ENCODE measurements at places on chromosomes 16 and 17. TPM values are rescaled to one million over a fixed set of nuclear protein-coding genes. Genes with fewer than 3 reads are reported as not detected.

RNF112 gene
- 6.9 TPM for total RNA-seq

PROCA1 gene
- total RNA-seq: 2.1 TPM

KPNA2 gene
- total RNA-seq: 20.2 TPM

LGALS9B gene
- total RNA-seq: not detected

GRCh38 chr16:29816694-29817441 is 916 bp downstream of the PAGR1 start:
- peak; percentile 67 for DNase-seq

DNA sequence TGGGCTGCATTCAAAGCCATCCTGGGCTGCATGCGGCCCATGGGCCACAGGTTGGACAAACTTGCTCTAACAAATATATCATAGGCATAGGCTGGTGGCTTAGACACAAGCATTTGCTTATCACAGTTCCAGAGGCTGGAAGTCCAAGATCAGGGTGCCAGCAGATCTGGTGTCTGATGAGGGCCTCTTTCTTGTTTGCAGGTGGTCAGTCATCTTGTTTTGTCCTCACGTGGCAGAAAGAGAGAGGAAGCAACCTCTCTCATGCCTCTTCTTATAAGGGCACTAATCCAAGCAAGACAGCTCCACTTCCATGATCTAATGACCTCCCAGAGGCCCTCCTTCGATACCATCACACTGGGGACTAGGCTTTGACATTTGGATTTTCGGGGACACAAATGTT is 238.7 kb upstream of the TNRC6C start:
- DNase-seq: no peak

GRCh38 chr17:39405436-39405835 is 4.0 kb upstream of the FBXL20 start:
- DNase-seq: no peak

GRCh38 chr16:70258946-70259345 is 7.2 kb upstream of the EXOSC6 start:
- no peak for DNase-seq

DNA sequence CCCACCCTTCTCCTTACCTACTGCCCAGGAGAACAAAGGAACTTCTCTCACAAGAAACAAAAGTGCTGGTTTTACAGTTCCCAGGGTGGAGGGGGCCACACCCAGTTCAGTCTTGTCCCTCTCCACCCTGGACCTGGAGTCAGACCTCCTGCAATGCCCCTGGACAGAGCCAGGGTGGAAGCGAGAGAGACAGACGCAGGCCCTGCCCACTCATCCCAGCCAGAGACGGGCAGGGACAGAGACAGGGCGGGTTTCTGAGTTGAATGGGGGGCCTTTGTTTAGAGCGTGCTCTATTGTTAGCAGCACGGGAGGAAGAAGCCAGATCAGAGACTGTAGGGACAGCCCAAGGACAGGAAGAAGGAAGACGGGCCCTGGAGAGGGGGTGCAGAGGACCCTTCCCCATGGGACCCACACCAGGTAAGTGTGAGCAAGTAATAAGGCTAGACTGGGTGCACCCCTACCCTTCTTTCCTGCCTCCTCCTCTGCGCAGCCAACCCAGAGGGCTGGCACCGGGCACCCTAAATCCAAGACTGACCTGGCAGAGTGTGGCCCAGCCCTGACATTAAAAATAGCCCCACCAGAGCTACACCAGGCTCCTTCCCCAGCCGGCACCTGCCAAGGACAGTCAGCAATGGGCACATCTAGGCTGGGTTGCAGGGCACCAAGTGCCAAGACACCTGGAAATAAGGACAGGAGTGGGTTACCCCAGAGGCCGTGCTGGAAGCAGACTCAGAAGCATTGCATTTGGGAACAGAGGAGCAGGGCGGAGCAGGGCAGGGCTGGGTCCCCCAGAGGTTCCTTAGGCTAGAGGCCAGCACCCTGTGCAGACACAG is 10.9 kb downstream of the JUP start:
- no peak for DNase-seq

- DNase-seq: no peak
Observed at GRCh38 chr16:89153848-89154271, 17.7 kb upstream of the CDH15 start.

DNA sequence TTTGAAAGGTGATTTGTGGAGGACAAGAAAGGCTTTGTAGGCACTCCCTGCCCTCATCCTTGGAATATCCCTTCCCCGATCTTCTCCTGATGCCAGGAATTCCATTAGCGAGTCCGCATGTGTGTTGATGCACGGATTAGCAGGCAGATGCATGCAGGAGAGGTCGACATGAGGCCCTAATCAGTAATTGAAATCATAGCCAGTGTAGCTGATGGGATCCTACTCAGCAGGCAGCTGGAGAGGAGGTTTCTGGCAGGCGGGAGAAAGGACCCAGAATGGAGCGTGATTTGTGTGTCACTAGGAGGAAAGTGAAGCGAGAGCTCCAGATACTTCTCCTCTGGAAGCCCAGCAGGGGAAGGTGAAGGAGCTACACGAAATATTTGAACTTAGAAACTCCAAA is 196.3 kb upstream of the CDH11 start:
- no peak for DNase-seq

DNA sequence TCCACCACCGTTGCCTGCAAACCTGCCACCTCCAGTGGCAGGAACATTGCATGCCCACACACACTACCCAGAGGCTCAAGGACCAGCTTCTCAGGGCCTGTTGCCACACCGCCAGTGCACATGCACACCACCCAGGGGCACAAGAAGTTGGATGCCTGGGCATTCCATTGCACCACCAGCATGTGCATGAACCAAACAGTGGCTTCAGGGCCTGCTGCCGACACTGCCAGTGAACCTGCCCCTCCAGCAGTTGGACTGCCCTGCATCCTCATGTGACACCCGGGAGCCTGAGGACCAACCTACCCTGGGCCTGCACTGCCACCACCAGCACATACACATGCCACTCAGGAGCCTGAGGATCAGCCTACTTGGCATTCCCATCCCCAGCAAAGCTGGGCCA is 303.7 kb downstream of the KCNJ2 start:
- DNase-seq: no peak

DNA sequence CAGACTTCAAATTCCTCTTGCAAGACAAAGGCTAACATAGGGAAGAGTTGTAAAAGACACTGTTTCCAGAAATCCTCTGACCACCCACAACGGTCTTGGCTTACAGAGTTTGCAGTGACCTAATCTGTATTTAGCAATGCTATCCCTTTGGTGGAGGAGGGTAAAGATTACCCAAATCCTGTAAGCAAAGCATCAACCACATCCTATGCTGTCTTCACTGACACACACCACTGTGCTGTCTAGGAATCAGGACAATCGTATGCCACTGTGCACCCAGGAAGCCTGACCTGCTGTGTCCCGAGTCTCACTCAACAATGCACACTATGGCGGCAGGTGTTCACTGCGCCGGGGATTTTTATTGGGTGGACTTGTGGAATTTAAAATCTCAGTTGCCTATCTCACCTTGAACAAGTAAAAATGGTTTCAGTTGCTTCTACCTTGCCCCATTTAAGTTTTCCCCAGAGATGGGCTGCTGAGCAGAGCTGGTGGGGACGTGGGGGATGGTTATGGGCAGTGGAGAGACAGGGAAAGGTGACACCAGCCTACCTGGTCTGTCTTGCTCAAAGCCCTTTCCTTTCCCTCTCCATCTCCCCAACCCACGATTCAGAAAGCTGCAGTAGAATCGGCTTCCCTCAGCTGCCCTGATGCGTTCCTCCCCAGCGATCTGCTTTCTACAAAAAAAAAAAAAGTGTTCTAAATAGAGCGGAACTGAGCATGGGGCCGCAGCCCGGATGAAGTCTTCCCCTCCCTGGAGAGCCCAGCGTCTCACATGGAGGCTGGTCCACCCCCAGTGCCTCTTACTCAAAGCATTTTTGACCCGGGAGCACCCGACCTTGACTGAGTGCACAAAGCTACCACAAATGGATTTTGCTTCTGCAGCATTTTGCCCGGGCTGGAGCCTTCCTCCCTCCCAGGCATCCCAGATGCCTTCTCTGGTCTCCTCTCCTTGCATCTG is 271.5 kb downstream of the SOX9 start:
- peak; percentile 65 for DNase-seq

GRCh38 chr17:70542876-70543275 is 373.5 kb downstream of the KCNJ2 start:
- no peak for DNase-seq
